ENCODE measurements at places on chromosomes 13 and 19. TPM values are rescaled to one million over a fixed set of nuclear protein-coding genes. Genes with fewer than 3 reads are reported as not detected.

Gene ZNF225
- 1.6 TPM for polyA plus RNA-seq

Gene CEACAM16
- not detected for polyA plus RNA-seq

Gene MBD3L2
- not detected for polyA plus RNA-seq

Gene JOSD2
- 21.0 TPM for polyA plus RNA-seq

Gene DAND5
- polyA plus RNA-seq, result not detected

Gene ZNF433
- 4.7 TPM for polyA plus RNA-seq

Gene OVOL3
- not detected for polyA plus RNA-seq

Gene NLRP5
- polyA plus RNA-seq, result not detected

Gene SIGLEC12
- polyA plus RNA-seq, result not detected

Gene RAB3A
- 0.30 TPM for polyA plus RNA-seq

All from keratinocyte (primary cell).